NB4 (cell line): ENCODE measurements at places on chromosomes 12 and 14.

GRCh38 chr14:38056270-38056669 lies 151.4 kb upstream of the SSTR1 start:
- peak; percentile 1 for DNase-seq

DNA sequence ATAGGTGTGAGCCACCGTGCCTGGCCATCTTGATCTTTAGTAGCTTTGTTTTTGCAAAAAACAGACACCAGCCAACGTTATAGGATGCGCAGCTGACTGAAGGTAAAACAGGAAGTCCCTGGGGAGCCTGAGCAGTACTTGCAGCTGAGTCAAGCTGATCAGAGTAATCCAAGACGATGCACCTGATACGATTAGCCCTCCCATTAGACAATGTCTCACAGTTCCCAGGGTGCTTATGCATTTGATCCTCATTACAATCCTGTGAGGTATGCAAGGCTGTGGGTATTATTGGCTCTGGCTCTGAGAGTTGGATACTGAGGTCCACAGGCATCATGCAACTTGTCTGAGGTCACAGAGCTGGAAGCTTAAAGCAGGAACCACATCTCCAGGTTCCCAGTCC lies 8.1 kb downstream of the KRT18 start:
- DNase-seq = peak; percentile 50

DNA sequence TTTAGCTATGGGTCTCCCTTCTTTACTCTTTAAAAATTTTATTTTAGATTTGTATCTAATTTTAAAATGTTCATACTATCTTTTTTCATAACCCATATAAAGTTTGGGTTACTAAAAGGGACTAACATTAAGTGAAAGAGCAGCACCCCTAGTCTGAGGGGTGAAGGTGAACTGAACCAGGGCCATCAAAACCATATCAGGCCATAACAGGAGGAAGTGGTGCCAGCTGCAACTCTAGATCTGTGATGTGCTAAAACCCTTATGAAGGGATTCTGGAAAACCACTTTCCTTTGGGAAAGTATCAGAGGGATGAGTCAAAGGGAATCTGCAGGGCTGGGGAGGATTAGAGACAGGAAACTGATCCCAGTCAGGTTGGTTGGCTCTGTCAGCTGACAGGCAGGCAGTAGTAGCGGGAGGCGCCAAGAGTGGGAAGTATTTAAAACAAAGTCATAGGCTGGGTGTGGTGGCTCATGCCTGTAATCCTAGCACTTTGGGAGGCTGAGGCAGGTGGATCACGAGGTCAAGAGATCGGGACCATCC lies 162.5 kb downstream of the PPM1H start:
- DNase-seq = no peak

DNA sequence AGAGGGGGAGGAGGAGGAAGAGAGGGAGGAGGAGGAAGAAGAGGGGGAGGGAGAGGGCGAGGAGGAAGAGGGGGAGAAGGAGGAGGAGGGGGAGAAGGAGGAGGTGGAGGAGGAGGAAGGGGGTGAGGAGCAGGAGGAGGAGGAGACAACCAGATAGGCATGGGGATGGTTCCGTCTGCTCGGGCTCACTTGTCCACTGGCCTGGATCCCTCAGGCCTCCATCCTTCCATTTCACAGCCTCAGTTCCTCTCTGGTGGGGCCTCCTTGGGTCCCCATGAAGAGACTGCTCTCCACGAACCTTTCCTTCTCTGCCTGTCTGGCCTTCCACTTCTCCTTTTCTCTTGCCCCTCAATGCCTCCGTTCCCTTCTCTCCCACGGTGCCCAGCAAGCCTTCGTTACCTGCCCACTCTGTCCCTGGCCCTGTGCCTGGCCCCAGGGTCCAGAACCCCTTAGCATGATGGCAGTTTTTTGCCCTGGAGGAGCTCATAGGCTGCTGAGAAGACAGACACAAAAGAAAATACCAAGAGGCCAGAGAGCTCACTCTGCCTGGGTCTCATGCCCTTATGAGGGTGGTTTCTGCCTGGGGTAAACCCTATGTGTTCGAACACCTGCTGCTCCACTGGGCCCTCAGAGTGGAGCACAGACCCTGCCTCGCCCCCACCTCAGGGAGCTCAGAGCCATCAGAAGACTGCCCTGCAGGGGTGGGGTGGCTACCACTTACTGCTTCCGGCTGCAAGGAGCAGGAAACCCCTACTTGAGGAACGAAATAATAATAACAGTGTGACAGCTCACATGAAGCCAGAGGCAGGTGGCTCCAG lies 11.7 kb upstream of the CACNA2D4 start:
- peak; percentile 61 for DNase-seq

GRCh38 chr14:73785336-73785833 lies 66.2 kb upstream of the PTGR2 start:
- DNase-seq = peak; percentile 75

GRCh38 chr14:68576496-68577244 lies 216.2 kb downstream of the ZFP36L1 start:
- DNase-seq = no peak

DNA sequence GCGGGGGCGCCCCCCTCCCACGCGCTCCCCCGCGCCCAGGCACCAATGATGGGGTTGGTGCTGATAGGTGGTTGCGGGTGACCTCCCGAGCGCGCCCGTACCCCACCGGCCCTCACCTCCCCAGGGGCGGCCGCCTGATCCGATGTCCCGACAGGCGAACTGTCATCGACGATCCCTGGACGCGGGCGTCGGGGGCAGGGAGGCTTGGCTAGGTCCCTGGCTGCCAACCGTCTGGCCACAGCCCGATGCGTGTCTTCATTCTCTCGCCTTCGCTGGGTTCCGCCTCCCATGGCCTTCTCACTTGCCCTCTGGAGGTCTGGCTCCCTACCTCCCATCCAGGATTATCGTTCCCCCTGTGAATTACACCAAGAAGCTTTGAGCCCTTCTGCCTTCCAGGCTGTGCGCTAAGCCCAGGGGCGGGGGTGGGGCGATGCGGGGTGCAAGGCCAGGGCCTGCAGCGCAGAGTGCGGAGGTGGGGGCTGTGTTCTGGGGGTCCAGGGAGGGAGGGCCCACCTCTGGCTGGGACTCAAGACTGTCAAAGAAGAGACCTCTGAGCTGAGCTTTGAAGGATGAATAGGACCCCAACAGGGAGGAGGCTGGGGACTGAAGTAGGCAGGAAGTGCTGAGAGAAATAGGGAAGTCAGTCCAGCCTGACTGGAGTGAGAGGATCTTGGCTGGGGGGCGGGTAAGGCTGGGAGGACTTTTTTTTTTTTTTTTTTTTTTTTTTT lies 7.7 kb upstream of the RACGAP1 start:
- peak; percentile 90 for DNase-seq

DNA sequence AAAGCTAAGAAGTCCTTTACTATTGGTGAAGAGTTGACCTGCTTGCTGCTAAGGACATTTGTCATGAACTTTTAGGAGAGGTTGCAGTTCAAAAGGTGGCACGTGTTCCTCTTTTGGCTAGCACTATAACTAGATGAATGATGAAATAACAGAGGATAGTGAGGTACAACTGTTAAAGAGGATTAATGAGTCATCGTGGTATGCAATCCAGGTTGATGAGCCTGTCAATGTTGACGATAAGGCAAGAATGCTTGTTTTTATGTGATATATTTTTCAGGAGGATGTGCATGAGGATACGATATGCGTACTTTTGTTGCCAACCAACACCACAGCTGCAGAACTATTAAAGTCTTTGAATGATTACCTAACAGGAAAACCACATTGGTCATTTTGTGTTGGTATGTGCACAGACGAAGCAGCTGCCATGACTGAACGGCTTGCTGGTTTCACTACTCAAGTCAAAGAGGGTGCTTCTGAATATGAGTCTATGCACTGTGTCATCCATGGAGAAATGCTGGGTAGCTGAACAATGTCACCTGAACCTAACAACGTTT lies 10.6 kb downstream of the CEP128 start:
- peak; percentile 93 for DNase-seq
